ENCODE measurements at places on chromosomes 12 and 14.
A peak's percentile ranks its signal among the peaks of the same experiment; 100 is the strongest.

DNA sequence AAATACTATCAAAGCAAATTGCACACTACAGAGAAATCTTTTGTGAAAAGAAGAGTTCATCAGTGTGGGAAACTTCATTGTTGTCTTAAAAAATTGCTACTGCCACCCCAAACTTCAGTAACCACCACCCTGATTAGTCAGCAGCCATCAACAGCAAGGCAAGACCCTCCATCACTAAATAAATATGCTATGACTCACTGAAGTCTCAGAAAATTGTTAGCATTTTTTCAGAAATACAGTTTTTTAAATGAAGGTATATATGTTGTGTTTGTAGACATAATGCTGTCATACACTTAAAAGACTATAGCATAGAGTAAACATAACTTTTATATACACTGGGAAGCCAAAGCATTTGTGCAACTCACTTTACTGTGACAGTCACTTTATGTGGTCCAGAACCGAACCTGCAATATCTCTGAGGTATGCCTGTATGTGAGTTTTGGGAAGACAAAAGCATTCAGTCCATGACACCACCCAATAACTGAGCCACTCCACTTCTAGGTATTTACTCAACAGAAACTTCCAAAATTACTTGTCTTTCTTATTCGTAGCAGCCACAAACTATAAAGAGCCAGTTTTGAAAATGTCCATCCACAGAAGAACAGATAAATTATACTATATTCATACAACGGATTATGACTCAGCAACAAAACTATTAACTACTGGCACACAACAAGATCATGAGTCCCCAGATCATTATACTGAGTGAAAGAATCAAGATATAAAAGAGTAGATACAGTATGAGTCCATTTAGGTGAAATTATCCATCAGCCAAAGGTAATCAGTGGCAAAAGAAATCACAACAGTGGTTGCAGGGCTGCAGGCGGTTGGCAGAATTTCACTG, 649.6 kb downstream of the BCL11B start:
- DNase-seq, result no peak

- no peak for DNase-seq
These were observed 15.1 kb downstream of the CPNE8 start for GRCh38 chr12:38890102-38890855.

DNA sequence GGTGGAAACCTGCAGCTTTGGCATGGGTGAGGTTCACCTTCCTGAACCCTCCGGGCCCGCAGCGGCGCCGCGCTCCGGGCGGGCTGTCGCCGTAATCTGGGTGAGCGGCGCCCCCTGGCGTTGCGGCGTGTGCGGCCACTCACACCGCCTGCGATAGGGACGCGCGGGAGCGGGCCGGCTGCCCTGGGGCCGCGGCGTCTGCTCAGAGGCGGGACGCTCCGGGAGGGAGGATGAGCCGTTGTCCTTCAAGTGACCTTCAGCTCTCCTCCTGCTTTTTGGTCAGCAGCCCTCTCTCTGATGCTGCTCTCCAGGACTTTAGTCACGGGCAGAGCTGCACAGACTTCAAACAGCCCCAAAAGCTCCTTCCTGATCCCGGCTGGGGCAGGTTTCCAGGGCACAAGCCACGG, 211.7 kb upstream of the FKBP4 start:
- peak; percentile 39 for DNase-seq

DNA sequence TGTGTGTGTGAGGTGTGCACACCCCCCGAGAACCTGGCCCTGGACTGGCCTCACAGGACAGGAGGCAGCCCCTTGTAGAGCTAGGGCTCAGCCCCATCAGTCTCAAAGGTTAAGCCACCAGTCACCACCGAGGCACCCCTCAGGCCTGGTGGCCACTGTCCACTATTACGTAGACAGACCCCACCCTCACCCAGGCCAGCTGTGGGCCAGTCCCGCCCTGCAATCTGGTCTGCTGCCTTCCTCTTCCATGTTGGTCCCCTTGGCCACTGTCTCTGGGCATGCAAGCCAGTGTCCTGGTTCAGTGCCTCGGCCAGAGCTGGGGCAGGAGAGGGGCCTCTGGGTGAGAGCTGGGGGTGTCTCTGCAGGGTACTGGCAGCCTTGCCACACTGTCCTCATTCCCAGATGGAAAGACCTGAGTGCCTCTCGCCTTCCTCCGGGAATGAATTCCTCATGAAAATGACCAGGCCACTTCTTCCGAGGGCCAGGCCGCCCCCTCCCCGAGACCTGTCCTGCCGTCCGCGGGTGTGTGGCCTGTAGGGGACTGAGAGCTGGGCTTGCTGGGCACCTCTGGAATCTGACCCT, 897 bp upstream of the TEX22 start:
- DNase-seq, result no peak

- DNase-seq, result no peak
These were observed 1.2 kb downstream of the PTGER2 start for GRCh38 chr14:52315355-52315718.

DNA sequence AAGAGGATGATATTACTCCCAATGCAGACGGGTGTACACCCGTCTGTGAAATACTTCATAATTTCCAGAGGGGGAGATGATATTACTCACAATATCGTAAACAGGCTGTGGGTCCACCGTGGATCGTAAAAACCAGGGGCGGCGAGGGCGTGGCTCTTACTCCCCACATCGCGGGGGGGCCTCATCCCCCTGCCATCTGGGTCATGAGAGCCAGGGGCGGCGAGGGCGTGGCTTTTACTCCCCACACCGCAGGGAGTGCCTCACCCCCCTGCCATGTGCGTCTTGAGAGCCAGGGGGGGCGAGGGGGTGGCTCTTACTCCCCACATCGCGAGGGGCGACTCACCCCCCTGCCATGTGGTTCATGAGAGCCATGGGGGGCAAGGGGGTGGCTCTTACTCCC, 86.2 kb upstream of the GNG2 start:
- DNase-seq, result no peak

- DNase-seq, result no peak
These were observed 122.7 kb downstream of the PAPOLA start for GRCh38 chr14:96624661-96625425.

DNA sequence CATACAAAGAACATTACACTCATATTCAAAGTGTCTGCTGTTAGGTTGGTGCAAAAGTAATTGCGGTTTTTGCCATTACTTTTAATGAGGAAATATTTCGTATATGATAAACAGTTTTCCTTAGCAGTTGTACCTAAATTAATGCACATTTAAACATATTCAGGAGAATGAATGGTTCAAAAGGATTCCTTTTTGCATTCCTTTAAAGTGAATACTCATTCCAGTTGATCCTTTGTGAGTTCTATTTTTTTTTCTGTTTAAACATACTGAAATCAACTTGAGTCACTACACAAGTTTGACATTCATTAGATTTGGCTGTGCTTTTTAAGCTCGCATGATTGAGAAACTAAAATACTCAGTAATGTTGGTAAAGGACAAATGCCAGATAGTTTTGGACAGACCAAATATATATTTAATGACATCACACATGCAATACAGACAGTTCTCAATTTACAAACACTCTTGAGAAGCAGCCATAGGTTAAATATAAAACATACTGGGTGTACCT, 13.8 kb upstream of the SLC38A2 start:
- no peak for DNase-seq

- no peak for DNase-seq
These were observed 966.7 kb downstream of the SLC6A15 start for GRCh38 chr12:83945871-83946270.

DNA sequence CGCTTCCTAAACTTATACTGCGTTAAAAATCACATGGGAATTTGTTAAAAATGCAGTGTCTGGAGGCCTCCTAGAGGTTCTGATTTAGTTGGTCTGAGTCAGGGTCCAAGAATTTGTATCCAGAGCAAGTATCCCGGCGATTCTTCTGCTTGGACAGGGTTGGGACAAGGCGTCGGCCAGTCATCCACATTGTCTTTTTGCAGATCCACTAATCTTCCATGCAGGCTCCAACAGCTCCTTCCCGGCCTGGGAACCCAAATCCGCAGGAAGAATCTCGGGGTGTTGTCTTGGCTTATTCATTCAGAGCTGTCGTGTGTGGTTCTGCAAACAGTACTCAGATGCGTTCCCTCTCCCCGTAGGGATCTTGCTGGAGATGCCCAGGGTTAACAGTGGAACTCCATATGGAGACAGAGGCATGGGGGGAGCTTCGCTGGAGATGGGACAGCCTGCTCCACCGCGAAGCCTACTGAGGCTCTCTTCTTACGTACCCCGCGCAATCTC, 25.3 kb downstream of the GPRC5D start:
- no peak for DNase-seq

- peak; percentile 37 for DNase-seq
These were observed 57.2 kb upstream of the CISTR start for GRCh38 chr12:53809005-53809404.

- no peak for DNase-seq
These were observed 32.3 kb upstream of the FICD start for GRCh38 chr12:108482717-108483212.

- no peak for DNase-seq
These were observed 191.2 kb upstream of the LMNTD1 start for GRCh38 chr12:25744313-25744712.

DNA sequence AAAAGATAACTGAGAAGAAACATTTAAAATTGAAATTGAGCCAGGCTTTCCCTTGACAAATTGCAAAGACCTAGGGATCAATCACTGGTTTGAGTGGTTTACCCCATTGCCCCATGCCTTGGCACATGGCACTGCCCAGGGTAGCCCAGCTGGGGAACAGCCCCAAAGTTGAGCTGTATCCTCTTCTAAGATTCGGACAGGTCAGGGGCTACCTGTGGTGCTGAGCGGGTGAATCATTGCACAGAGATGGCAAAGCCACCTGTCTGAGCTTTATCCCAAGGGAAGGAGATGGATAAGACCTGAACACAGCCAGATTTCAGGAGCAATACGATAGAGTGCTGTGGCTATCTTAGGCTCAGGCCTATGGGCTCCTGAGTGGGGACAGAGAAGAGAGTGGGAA, 7.0 kb downstream of the IFI27L2 start:
- DNase-seq, result no peak

GRCh38 chr14:22147716-22148115, 441.3 kb downstream of the DAD1 start:
- no peak for DNase-seq

DNA sequence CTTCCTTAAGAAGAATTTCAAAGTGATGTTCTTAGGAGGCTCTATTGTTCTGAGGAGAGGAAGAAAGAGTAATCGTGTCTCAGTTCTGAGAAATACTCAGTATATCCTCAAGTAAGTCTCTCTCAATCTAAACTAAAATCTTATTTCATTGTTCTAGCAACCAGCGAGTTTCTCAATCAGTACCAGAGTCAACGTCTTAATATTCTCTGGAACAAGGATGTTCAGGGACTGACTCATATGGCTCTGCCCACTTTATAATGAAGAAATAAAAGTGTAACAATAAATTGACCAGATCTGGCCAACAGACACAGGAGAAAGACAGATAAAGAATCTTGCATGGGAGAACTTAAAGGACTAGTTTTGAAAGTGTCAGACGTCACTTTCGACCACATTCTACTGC, 469.8 kb upstream of the FLRT2 start:
- DNase-seq, result no peak

DNA sequence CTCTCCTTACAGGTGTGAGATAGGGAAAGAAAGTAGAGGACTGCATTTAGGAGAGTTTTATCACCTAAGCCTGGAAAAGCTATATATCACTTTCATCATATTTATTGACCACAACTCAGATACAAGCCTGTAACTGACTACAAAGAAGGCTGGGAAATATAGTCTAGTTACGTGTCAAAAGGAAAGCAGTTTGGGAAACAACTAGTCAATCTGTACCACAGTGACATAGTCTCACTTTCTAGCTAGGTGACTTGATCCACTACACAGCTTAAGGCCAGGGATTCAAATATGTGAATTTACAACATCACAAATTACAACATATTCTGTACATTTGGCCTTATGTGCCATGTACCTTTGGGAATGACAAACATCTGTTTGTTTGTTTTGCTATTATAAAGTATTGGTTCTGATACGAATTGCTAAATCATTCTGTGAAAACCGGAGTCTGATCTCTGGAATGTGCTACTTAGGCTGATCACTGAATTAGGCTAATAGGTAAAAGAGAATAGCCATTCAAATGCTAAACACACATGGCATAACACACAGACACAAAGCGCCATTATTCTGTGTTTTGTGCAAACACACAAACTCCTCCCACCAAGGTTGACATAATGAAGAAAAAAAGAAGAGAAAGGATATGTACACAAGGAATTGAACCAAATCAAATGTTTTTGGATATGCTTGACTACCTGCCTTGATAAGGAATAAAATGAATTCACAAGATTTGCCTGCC, 279.8 kb downstream of the DUSP6 start:
- DNase-seq, result no peak

DNA sequence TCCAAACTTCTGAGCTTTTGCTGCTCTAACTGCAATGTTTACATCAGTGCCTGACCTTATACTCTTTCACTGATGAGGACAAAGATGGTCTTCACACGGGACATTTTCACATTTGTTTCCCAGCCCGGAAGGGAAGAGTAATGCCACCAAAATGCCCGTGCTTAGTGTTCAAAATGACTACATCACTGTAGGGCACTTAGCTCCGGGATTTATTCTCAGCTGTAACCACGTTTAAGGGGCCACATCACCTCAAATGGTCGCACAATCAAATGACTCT, 2.9 kb downstream of the GSG1 start:
- DNase-seq, result no peak

- no peak for DNase-seq
These were observed 63.8 kb downstream of the CDC42BPB start for GRCh38 chr14:102993523-102993922.

GRCh38 chr12:71947645-71948105, 9.0 kb downstream of the TPH2 start:
- no peak for DNase-seq

Measured in hematopoietic multipotent progenitor cell treated with erythropoietin and hydrocortisone succinate and interleukin-3 and kit ligand, for 15 days (in vitro differentiated cells).